ENCODE measurements at places on chromosomes 5 and 9. TPM values are rescaled to one million over a fixed set of nuclear protein-coding genes. Genes with fewer than 3 reads are reported as not detected.

DNA sequence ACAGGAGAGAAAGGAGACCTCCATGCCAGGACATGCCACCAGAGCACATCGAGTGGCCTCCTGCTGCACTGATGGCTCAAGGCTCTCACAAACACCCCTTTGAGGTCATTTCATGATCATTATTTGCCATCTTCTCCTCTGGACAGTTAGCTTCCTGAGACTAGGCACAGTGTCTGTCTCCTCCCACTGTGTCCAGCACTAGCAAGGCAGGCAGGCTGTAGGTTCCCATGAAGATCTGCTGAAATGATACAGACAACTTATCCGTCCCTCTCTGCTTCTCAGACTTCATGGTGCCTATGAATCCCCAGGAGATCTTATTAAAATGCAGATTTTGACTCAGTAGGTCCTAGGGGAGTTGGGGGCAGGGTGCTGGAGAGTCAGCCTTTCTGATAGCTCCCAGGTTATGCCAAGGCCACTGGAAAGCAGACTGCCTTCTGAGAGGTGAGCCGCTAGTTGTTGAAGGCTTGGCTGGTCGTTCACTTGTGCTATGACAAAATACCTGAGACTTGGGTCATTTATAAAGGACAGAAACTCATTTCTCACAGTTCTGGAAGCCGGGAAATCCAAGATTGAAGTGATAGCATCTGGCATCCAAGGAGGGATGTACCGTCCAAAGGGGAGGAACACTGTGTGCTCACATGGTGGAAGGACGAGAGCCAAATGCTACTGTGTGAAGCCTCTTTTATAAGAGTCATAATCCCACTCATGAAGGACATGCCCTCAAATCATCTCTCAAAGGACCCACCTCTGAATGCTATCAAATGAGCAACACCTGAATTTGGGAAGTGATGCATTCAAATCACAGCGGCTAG lies 183.4 kb downstream of the SPOCK1 start:
- DNase-seq, result no peak

DNA sequence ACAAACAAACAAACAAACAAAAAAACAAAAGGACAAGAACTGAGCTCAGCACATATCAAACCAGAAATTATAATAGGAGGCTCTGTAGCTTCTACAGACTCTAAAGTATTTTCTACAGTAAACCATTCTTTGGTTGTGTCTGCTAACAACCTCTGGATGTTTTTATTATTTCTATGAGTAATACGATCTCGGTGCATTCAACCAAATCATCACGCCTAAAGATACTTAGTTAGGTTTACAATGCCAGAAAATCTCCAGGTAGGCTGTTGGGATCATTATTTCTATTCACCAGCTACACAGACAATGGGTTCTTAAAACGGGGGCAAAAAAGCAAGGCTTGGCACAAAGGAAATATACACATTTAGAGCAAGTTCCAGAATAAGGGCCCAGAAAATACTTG lies 41.6 kb upstream of the ALDOB start:
- DNase-seq, result no peak

Gene GFPT2
- total RNA-seq, result 14.6 TPM

GRCh38 chr5:43661102-43661501 lies 58.1 kb downstream of the NNT start:
- DNase-seq, result no peak

Gene GABRA6
- not detected for total RNA-seq
